A549 treated with dexamethasone at 1 μM for 4 hours (cell line): ENCODE measurements at places on chromosomes 7 and 10. TPM values are rescaled to one million over a fixed set of nuclear protein-coding genes. Genes with fewer than 3 reads are reported as not detected.

Gene LRRC18
- total RNA-seq: not detected in 5 replicates

Gene NPFFR1
- total RNA-seq: 0.01 to 0.02 TPM (median 0.01 TPM) in 4 of 5 replicates, not detected in the other

Gene SAMD8
- 12.6 to 20.8 TPM (median 17.7 TPM) in 5 replicates for total RNA-seq

Gene STOX1
- 0.61 to 0.94 TPM (median 0.73 TPM) in 5 replicates for total RNA-seq

Gene TMEM140
- 0.64 to 1.3 TPM (median 1.1 TPM) in 5 replicates for total RNA-seq

Gene RALA
- total RNA-seq: 29.1 to 42.2 TPM (median 32.2 TPM) in 5 replicates

Gene STEAP1B
- total RNA-seq: 0.09 to 0.14 TPM (median 0.12 TPM) in 4 of 5 replicates, not detected in the other

Gene BICC1
- total RNA-seq: 17.0 to 24.6 TPM (median 21.3 TPM) in 5 replicates

Gene ANKRD2
- 4.6 to 8.7 TPM (median 7.4 TPM) in 5 replicates for total RNA-seq

Gene ADAM12
- total RNA-seq: 2.7 to 4.9 TPM (median 3.9 TPM) in 5 replicates

Gene TRDMT1
- 2.6 to 4.3 TPM (median 3.5 TPM) in 5 replicates for total RNA-seq
